ENCODE measurements at places on chromosomes 4 and X.

DNA sequence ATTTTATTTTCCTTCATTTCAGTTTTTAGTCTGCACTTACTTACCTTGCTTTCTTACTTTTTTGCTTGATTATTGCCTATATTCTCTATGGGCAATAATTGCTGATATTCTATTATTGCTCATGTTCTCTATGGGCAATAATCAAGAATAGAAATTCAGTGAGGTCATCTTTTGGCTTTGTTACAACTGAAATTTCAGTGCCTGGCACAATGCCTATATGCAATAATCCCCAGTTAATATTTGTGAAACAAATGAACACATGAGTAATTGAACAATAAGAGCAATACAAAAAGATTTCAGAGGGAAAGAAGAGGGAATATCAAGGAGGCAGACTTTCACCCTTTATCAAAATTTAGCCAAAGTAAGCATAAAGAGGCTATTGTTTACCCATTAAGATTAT lies 48.6 kb upstream of the ARSJ start:
- DNase-seq = no peak

GRCh38 chrX:16125520-16126149 lies 2.3 kb downstream of the GRPR start:
- DNase-seq = no peak

- no peak for DNase-seq
Measured at GRCh38 chr4:25078523-25078922, 47.8 kb upstream of the LGI2 start.

DNA sequence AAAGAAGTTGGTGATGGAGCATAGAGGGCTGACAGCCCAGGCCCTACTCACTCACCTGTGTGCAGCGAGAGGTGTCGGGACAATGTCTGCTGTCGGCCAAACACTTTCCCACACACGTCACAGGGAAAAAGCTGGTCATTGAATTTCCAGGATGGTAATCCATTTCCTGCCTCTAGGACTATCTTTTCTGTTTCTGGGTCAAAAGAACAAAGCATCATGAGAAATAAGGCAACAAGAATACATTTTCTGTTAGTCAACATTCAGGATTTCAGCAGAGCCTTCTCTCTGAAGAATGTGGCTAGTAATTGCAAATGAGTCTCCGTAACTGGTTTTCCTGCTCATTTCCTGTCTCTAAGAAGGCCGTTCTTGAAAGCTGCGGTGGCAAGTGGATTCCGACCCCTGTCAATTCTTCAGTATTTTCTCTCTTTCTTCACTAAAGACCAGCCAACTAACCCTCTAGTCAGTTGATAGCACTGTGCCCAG lies 99.4 kb downstream of the C4orf51 start:
- DNase-seq = no peak

DNA sequence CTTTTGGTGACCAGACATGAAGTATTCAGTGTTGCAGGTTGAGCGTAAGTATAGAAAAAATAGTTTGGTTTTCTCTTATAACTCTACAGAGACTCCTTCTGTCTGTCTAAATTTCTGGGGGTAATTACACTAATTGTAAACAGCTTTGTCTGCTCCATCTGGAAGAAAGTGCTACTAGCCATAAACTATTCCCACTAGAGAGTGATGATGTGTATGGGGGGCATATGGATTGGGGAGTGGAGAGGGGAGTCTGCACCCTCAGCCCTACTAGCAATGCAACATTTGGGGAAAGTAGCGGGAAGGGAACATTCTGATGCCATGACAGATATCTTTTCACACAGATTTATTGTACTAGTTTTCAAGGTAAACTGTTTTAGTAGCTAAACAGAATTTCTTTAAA lies 549.7 kb downstream of the TRIML1 start:
- DNase-seq = no peak

DNA sequence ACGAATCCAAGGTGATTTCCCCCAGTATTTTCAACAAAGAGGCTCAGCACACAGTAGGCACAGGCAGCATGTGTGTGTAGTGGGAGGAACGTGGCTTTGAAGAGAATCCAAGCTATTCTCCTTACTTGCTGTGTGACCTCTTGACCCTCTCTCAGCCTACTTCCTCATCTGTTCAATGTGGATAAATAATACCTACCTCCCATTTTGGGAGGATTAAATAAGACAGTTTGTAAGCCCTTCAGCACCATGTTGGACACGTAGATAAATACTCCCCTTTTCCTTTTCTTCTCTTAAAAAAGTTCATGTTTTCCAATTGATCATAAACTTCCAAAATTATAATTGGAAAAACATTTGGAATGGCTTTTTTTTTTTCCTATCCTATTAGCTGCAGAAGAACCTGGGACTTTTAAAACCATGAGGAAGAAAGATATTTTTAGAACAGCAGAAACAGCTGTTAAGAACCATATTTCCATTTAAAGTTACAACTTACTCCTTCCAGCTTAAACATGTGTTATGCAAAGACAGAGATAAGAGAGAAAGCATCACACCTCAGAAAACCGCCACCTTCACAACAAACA lies 56.1 kb upstream of the TMEM131L start:
- no peak for DNase-seq

- DNase-seq = no peak
Measured at GRCh38 chrX:40866893-40867292, 131.6 kb upstream of the MED14 start.

- peak; percentile 32 for DNase-seq
Measured at GRCh38 chrX:100447655-100448397, 37.8 kb upstream of the PCDH19 start.

GRCh38 chr4:110074570-110074969 lies 123.8 kb downstream of the ELOVL6 start:
- no peak for DNase-seq

- no peak for DNase-seq
Measured at GRCh38 chr4:186248643-186249042, 17.3 kb upstream of the F11 start.

DNA sequence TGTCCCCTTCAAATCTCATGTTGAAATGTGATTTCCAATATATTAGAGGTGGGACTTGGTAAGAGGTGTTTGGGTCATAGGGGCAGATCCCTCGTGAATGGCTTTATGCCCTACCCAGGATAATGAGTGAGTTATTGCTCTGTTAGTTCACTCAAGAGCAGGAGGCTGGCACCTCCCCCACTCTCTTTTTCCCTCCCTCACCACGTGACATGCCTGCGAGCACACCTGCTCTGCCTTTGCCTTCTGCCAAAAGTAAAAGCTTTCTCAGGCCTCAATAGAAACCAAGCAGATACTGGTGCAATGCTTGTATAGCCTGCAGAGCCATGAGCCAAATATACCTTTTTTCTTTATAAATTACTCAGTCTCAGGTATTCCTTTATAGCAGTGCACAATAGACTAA lies 286.3 kb upstream of the UGT8 start:
- DNase-seq = no peak

All from heart left ventricle (tissue), 16 donors.